Fibroblast of villous mesenchyme (primary cell): ENCODE measurements at places on chromosomes 12 and 14. TPM values are rescaled to one million over a fixed set of nuclear protein-coding genes. Genes with fewer than 3 reads are reported as not detected.

DNA sequence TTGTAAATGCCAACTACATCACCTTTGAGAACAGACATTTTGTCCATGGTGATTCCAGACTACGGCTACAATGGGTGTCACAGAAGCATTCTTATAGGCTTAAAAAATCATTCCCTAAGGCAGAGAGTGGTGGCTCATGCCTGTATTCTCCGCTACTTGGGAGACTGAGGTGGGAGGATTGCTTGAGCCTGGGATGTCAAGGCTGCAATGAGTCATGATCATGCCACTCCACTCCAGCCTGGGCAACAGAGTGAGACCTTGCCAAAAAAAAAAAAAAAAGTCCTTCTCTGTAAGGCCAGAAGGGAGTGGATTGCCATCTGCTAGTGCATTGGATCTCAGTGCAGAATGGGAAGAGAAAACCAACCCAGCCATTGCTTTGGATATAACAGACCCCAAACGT is 522.5 kb downstream of the VRK1 start:
- DNase-seq: no peak

Gene PTPRB
- total RNA-seq: 0.43 and 0.97 TPM in 2 replicates

- DNase-seq: no peak
Measured at GRCh38 chr12:8831116-8831515, 8.7 kb downstream of the A2ML1 start.

Gene FGF6
- not detected in 2 replicates for total RNA-seq

GRCh38 chr12:46965880-46966279 is 113.5 kb upstream of the PCED1B start:
- DNase-seq: no peak

DNA sequence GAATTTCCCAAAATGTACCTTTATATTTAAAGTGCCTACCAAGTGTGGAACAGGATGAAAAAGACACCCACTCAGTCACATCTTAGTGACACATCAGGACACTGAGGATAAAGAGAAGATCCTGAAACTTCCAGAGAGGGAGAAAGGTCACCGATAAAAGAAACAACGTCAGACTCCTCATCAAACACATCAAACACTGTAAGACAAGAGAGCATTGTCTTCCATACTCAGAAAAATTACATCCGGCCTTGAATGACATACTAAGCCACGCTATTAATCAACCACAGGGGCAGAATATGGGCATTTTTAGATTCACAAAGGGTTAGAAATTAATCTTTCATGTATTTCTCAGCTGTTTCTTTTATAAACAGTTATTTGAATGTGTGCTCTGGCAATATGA is 490.3 kb downstream of the APAF1 start:
- DNase-seq: no peak

- DNase-seq: no peak
Measured at GRCh38 chr14:90815822-90816662, at the start of gene TTC7B. Gene TTC7B, minus strand, starts transcription at chr14:90816430. Its CDS starts 135 bp downstream, at chr14:90816295.

Gene TMEM253
- total RNA-seq: 0.64 TPM in 1 of 2 replicates, not detected in the other
